T-cell (primary cell): ENCODE measurements at places on chromosomes 3 and 15.
A peak's percentile ranks its signal among the peaks of the same experiment; 100 is the strongest.

DNA sequence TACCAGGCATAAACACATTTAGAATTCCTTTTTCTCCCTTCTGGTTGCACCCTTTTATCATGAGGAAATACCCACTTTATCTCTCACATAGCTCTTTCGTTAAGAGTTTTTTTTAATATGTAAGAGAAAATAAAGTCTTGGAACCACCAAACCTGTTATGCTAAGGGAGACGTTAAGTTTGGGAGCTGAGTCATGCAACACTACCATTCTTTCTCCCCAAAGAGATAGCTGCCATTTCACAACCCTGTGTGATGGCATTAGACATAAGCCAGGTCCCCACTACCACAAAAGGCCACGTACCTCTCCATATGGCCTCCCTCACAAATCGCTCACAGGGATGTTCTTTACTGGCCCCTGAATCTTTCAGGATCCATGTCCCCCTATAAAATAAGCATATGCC, 7.6 kb upstream of the NIPA1 start:
- DNase-seq = no peak

DNA sequence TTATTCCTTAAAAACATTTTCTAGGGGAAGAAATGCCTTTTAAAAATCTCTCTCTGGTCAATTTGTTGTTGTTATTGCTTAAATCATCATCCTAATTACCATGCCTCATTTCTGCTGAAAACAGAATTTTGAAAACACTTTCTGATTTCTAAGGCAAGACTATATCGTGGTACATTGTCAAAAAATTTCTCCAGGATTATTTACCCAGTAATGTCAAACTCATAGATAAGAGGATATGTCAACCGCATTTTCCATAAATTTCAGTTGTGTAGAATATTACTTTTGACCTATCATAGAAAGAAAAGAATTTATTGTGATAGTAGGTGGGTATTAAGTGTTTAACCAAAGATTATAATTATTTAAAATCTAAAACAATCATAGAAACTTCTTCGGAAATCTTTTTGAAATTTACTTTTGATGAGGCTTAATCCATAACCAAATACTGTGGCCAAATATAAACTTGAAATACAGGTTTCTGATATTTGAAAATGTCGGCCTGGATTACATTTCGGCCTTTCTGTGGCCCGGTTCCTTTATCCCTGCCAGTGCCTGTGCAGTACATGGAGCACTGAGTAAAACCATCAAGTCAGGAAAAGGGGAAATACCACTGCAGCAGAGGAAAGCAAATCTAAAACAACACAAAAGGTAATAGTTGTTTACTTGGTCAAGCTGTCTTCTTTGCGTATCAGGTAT, 173.4 kb downstream of the MYRIP start:
- DNase-seq = no peak

- no peak for DNase-seq
These were observed 92.0 kb downstream of the PLXNA1 start for GRCh38 chr3:127074900-127075360.

GRCh38 chr3:149971403-149972075, 844 bp upstream of the PFN2 start:
- DNase-seq = no peak

DNA sequence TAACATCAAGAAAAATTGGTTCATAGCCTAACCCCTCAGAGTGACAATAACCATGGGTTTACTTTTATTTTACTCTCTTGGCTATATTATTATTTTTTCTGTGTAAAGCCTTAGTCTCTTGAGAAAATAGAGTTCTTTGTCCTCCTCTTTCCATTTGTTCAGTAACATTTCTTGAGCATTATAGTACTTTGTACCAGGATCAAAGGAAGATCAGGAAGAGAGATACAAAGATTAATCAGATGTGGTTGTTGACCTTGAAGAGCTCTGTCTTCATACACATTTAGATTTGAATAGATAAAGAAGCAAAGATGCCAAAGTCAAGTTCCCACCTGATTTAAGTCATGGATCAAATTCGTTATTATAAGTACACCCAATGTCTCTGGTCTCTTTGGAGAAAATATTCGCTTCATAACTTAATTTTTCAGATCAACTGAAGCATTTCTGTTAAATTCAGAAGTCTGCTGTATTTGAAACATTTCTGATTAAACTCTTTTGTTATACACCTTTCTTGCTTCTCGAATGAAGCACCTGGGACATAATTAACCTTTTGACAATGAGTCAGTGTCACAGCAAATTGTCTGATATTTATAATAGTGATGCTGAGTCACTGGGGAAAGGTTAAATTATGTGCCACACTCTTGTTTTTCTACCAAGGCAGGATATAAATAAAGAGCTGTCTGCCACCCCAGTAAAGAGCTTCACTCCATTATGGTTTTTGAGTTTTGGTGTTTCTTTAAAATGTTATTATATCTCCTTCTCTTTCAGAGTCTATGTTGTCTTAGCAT, 100.2 kb downstream of the GHSR start:
- no peak for DNase-seq

DNA sequence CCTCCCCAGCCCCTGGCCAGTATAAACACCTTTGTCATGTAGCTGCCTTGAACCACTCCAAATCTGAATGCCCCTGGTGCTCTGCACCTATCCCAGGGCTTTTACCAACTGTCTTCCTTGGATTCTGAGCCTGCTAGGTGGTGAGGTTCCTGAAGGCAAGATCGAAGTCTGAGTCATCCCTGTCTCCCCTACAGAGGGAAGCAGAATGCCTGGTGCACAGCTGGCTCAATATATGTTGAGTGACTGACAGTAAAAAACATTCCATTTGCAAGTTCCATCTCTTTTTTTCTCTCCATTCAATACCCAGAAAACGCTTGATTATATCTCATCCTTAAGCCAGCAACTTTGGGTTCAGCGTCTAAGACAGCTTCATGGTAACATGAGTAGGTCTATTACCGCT, 24.7 kb downstream of the SLC24A1 start:
- no peak for DNase-seq

DNA sequence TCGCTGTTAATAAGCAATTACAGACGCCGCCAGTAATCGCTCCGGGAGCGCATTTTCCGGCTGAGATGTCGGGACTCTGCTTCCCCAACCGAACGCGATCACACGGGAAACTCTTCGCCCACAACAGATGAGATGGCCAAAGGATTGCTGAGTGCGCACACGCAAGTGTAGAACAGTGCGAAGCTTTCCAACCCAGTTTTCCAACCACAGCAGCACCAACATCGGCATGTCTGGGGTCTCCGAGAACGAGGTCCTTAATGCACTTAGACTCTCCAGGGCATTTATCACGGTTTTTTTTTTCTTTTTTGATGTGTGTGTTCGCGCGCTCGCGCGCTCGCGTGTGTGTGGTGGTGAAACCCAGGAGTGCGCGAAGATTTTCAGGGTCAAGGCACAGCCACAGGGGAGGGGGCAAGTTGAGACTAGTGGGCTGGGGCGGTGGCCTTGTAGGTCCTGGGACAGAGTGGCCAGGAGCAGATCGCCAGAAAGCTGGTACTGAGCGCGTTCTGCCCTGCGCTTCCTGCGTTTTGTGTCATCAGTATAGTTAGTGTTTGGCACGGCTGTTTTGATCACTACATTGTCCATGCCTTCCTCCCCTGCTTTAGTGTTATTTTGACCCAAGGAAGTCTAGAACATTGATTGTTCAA, 1.8 kb upstream of the EOMES start:
- DNase-seq = no peak

DNA sequence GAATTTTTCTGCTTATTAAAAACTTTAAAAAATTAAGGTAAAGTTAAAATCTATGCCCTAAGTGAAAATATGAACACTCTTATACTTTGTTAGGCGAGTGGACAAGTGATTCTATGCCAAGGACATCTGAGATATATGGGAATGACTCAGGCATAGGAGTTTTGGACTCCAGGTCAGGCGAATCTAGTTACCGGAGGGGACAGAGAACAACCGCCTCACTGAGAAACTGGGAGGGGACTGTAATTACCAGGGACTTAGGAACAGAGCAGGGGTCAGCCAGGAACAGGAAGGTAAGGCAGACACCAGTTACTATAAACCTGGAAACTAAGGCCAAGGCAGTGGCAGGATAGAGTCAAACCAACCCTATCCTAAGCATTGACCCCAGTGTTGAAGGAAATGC, 16.8 kb upstream of the ATP1B3 start:
- no peak for DNase-seq

GRCh38 chr3:64954995-64955636, 267.3 kb upstream of the ADAMTS9 start:
- DNase-seq = no peak

DNA sequence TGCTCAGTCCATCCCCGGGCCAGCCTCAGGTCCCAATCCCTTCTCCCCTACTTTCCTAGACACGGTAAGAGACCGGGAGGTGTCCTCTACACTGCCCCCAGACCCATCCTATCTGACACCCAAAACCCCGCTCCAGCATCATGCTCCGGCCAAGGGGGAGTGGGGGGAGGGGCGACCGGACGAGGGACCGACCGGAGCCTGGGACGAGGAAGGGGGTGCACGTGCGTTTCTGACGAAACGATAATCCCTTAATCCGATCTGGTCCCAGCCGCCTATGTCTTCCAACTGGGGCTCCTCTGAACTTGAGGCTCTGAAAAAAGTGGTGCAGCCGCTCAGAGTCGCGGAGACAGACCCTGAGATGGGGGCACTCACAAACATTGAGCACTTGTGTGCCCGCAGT, 494 bp downstream of the CPLX3 start:
- DNase-seq = no peak

GRCh38 chr15:33068007-33068481, 126.5 kb downstream of the FMN1 start:
- no peak for DNase-seq

- no peak for DNase-seq
These were observed 27.2 kb downstream of the CYFIP1 start for GRCh38 chr15:22952796-22953579.

DNA sequence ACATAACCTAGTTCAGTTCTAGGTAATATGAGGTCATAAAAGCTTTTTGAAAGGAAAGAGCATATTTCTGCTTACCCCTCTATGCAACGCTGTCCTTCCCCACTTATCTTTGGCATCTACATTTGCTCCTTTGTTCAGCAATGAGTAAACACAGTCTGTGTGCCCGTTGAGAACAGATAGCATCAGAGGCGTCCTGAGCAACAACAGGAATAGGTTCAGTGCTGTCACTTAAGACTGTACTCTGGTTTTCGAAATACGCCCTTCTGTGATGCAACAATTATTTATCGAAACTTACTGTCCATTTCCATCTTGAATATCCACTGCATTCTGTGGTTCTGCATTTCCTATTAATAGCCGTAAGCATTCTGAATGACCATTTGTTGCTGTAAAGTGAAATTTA, 84.4 kb downstream of the BTD start:
- DNase-seq = no peak

DNA sequence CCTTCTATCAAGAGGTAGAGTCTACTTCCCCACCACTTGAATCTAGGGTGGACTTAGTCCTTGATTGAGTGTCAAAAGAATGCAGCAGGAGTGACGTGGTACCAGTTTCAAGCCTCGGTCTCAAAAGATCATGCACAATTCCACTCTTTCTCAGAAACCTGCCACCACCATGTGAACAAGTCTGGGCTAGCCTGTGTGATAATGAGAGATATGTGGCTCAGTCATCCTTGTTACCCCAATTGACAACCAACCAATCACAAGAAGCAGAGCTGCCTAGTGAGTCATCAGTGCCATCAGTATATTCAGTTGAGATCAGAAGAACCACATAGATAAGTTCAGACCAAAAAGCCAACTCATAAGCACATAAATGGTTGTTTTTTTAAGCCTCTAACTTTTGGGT, 374.5 kb downstream of the IL20RB start:
- no peak for DNase-seq

DNA sequence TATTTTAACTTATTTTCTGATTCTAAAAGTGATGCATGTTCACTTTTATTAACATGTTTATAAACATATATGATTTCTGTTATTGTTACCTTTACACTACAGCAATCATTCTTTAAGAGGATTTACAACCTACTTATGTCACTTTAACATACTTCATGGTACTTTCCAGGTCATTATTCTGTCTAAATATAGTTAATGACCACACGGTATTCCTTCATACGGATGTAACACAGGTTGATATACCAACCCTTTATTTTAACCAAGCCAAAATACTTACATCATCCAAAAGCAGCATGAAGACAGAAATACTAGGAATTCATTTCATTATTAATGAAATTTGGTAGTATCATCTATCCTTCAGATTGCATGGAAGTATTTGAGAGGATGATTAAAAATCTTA, 18.6 kb downstream of the PIK3R4 start:
- no peak for DNase-seq

DNA sequence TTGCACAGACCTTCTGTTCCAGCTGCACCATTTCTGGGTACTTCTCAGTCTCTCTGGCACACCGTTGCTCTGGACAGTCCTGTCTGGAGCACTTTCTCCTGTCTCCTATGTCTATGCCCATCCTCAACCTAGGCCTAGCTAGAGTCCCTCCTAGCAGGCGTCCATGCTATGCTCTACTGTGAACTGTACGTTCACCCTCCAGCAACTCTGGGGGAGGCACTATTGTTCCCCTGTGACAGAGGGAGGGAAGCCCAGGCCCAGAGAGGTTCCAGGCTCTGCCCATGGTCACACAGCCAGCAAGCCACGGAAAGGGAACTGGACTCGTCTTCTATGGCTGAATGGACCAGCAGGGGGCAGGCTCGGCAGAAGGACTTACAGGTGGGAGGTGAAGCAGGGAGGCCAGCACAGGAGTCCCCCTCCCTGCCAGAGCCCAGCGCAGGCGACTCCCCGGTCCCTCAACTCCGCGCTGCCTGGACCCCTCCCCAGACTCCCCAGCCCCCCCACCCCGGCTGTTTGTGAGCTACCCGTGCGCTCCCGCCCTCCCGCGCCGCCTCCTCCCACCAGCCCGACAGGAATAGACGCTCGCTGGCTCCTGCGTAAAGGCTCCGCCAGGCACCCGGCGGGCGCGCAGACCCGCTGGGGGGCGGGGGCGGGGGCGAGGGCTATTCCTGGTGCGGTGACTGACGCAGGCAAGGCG, 1.7 kb upstream of the LINGO1 start:
- peak; percentile 40 for DNase-seq

DNA sequence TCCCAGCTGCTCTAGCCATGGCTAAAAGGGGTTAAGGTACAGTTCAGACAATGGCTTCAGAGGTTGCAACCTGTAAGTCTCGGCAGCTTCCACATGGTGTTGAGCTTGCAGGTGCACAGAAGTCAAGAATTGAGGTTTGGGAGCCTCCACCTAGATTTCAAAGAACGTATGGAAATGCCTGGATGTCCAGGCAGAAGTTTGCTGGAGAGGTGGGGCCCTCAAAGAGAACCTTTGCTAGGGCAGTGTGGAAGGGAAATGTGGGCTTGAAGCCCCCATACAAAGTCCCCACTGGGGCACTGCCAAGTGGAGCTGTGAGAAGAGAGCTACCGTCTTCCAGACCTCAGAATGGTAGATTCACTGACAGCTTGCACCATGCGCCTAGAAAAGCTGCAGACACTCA, 73.7 kb downstream of the STT3B start:
- DNase-seq = no peak
